ENCODE measurements at places on chromosomes 6 and 20. TPM values are rescaled to one million over a fixed set of nuclear protein-coding genes. Genes with fewer than 3 reads are reported as not detected.

The CASS4 gene
- 1.2 TPM for total RNA-seq

The RIMS1 gene
- 1.9 TPM for total RNA-seq

The BTN1A1 gene
- total RNA-seq, result not detected

DNA sequence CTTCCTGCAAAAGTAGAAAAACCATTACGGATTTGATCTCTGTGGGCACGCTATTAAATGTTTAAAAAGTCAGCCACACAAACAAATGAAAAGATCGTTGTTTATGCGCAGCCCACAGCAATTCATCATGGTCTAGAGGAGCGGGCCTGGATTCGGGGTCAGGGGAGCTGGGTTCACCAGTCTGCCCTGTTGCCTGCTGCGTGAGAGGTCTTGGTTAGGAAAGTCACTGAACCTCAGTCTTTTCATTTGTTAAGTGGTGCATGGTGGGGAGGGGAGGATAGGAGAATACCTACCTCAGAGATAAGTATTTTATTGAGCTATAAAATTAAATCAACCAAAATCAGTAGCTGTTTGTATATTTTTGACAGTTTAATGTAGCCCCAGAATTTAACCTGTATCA lies 47.3 kb upstream of the FYN start:
- no peak for DNase-seq

DNA sequence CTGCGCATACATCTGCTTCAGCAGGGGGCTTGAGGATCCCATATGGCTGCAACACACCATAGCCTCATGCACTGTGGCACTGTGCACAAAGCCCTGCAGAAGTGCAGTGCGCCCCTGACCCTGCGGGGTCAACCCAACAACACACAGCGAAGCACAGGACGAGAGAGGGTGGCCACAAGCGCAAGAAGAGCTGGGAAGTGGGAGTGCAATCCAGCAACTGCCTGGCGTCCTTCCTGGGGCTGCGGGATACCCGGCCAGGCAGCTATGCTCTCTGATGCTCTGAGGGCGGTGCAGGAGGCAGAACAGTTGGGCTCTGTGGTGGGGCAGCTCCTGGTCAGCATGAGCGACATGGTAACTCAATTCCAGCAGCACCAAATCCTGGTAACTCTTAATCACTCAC lies 5.6 kb upstream of the ACSS1 start:
- DNase-seq, result no peak

The CD109 gene
- 64.8 TPM for total RNA-seq

The PLA2G7 gene
- not detected for total RNA-seq

Data from LHCN-M2 (cell line).